Effector memory CD8-positive, alpha-beta T cell (primary cell): ENCODE measurements at places on chromosomes 12 and 14.

DNA sequence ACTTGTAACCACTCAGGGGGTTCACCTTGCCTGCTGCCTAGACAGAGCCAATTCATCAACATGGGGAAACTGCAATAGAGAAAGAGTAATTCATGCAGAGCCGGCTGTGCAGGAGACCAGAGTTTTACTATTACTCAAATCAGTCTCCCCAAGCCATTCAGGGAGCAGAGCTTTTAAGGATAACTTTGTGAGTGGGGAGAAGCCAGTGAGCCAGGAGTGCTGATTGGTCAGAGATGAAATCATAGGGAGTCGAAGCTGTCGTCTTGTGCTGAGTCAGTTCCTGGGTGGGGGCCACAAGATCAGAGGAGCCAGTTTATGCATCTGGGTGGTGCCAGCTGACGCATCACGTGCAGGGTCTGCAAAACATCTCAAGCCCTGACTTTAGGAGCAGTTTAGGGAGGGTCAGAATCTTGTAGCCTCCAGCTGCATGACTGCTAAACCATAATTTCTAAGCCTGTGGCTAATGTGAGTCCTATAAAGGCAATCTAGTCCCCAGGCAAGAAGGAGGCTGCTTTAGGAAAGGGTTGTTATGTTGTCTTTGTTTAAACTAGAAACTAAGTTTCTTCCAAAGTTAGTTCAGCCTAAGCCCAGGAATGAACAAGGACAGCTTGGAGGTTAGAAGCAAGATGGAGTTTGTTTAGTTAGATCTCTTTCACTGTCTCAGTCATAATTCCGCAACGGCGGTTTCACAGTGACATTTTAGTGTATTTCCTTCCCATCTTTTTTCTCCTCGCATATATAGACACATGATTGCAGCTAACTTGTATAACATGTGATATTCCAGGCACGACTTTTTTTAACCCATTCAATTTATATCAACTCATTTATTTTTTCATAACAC lies 68.9 kb upstream of the NCOR2 start:
- DNase-seq = no peak
- no peak overlapping the region for H3K27ac ChIP-seq
- peaks cover 5% of the 10 kb centered on the region for H3K4me1 ChIP-seq
- no peak overlapping the region for H3K4me3 ChIP-seq
- peaks cover 68% of the 10 kb centered on the region for H3K27me3 ChIP-seq

DNA sequence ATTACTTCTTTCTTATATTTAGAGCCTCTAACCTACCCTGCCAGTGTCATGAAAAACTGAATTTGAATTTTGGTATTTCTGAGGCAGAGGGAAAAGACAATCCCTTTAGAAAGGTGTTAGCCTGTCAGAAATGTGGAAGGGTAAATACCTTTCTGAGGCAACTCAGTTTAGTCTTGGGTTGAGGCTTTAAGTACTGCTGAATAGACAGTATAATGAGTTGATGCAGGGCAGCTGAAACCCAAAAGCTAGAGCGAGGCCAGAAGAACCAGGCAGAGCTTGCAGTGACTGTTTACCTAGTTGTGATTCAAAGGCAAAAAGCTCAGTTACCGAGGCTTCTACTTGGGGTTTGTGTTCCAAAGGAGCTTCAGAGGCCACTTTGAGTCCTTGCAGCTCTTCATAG lies 18.7 kb downstream of the ZC2HC1C start:
- H3K4me3 ChIP-seq = no peak overlapping the region
- peaks cover 81% of the 10 kb centered on the region for H3K36me3 ChIP-seq
- no peaks in the 10 kb centered on the region for H3K27me3 ChIP-seq

DNA sequence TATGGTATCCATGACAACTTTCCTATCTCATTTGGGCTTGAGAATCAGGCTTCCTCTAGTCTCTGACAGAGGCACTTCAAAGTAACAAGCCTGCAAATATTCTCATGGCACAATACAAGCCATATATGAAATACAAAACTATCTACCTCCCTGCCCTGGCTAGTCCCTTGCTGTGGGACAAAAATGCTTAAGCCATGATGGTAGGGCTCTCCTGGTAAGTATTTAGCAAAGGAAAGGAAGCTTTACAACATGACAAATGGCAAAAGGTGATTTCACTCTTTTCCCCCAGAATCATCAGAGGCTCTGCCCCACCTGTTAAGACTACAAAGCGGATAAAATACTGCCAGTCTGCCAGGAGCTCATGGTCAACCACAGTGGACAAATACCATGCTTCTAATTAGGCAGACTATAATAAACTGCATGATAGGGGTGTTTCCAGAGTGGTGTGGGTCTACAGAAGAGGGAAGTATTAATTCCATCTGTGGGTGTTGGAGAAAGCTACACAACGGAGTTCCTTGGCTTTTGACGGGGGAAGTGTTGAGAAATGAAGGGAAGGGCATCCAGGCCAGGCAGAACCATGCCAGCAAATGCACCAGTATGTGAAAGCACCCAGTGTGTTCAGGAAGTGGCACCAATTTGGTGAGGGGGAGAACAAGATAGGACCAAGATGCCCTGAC lies 92.9 kb downstream of the SPTSSA start:
- H3K4me1 ChIP-seq = no peaks in the 10 kb centered on the region
- H3K36me3 ChIP-seq = no peaks in the 10 kb centered on the region
- H3K27me3 ChIP-seq = peaks cover 29% of the 10 kb centered on the region
- no peak overlapping the region for H3K4me3 ChIP-seq

DNA sequence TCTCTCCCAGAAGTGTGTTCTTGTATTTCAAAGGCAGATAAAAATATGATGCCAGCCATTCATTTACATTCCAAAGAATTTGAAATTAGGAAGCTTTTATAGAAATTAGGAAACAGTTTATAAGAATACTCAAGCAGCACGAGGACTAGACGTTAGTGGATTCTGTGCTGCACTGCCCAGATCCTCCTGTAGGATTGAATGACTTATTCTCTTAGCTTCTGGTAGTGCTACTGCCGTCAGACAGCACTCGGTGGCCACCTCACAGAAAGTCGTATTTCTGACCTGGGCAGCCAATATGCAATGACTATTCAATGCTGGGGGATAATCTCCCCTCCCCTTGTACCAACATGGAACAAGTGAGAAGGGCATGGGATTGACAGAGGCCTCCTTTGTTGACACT lies 326.4 kb downstream of the RPL10L start:
- H3K27ac ChIP-seq = no peak overlapping the region
- no peak overlapping the region for H3K4me3 ChIP-seq
- no peaks in the 10 kb centered on the region for H3K36me3 ChIP-seq

GRCh38 chr14:94483729-94484275 lies 7.8 kb upstream of the SERPINA9 start:
- no peak overlapping the region for H3K27ac ChIP-seq
- no peaks in the 10 kb centered on the region for H3K4me1 ChIP-seq
- H3K4me3 ChIP-seq = no peak overlapping the region
- peaks cover 25% of the 10 kb centered on the region for H3K27me3 ChIP-seq

- no peaks in the 10 kb centered on the region for H3K27me3 ChIP-seq
- DNase-seq = no peak
- no peak overlapping the region for H3K27ac ChIP-seq
- H3K36me3 ChIP-seq = peaks cover 4% of the 10 kb centered on the region
- no peaks in the 10 kb centered on the region for H3K4me1 ChIP-seq
- H3K4me3 ChIP-seq = no peak overlapping the region
These were observed 32.2 kb downstream of the GPR19 start for GRCh38 chr12:12663644-12664294.

DNA sequence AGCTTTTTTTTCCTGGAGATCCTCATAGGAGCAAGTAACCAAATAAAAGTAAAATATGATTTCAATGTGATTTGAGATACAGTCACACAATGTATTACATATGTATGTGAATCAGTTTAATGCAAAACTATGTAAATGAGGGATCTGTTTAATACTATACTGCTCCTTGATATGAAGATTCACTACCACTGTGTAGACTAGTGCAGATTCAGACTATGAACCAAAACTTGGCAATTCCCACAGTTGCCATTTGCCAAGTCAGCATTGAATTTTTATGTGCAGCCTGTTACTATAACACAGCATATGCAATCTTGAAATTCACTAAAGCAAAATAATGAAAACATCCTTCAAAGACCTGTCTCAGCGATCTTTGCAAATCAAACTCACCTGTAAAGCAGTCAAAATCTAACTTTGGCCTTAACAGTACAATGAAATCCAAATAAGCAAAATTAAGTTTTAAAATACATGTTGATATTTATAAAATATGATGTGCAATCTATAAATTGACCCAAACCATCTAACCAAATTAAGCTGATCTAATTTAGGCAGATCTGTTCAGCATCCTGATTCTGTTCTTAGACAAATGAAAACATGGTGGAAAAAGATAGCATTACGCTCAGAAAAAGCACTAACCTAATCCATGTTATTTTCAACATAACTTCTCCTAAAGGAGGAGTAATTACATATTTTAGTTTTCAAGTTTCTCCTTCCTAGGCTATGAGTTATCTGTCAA lies 25.5 kb upstream of the LMNTD1 start:
- no peaks in the 10 kb centered on the region for H3K27me3 ChIP-seq
- H3K4me3 ChIP-seq = no peak overlapping the region
- no peak for DNase-seq
- no peaks in the 10 kb centered on the region for H3K36me3 ChIP-seq
- no peaks in the 10 kb centered on the region for H3K4me1 ChIP-seq
